M059J (cell line): ENCODE measurements at places on chromosomes 4 and X.

DNA sequence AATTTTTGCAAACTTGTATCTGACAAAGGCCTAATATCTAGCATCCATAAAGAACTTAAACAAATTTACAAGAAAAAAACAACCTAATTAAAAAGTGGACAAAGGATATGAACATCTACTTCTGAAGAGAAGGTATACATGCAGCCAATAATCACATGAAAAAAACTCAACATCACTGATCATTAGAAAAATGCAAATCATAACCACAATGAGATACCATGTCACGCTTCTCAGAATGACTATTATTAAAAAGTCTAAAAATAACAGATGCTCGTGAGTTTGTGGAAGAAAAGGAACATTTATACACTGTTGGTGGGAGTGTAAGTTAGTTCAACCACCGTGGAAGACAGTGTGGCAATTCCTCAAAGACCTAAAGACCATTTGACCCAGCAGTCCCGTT, 24.0 kb downstream of the CEP44 start:
- no peak for DNase-seq

DNA sequence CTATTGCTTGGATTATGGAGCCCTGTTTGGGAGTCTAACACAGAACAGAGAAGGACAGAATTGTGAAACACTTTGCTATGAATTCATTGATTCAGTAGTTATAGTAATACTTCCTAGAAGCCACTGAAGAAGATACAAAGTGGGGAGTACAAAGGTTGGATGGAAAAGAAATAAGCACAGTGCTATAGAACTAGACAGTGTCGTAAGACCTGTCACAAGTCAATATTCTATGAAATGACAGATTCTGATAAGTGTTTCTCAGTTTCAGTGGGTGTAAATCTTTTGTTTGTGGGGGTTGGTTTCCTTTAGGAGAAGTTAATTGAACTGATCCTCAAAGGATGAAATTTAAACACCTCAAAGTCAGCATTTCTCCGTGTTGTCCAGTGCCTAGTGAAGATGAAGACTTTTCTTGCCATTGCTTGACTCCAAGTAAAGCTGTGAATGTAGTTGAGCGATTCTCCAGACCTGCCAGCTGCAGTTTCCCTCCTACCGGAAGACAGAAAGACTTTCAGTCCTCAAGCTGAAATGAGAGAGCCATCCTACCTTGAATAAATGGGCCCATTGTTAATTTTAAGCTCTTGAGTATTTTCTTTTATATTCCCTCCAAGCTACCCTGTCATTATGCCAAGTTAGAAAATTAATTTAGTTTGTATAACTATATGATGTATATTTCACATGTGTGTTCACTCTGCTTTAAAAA, 7.9 kb downstream of the PDLIM5 start:
- no peak for DNase-seq

DNA sequence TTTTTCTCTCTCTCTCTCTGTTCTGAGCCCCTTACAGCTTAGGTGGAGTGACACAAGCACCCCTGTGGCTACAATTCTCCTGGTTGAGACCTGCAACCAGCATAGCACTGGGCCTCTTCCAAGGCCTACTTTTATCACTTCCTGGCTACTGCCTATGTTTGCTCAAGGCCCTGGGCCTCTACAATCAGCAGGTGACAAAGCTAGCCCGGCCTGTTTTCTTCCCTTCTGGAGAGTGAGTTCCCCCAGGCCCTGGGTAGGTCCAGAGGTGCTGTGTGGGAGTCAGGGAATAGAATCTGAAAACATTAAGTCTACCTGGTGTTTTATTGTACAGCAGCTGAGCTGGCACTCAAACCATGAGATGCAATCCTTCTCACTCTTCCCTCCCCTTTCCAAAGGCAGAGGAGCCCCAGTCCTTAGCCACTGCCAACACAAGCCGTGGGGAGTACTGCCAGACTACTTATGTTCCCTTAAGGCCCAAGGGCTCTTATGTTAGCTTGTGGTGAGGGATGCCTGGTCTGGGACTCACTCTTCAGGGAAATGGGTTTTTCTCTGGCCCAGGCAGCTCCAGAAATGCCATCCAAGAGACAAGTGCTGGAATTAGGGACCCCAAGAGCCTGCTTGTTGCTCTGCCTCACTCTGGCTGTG, 23.8 kb upstream of the MAGEC3 start:
- DNase-seq = no peak

- DNase-seq = no peak
These were observed 121.9 kb downstream of the KIT start for GRCh38 chr4:54779476-54780148.

- DNase-seq = peak; percentile 91
These were observed 6.0 kb upstream of the WDR13 start for GRCh38 chrX:48591255-48591791.

GRCh38 chrX:20046223-20046622, 55.4 kb upstream of the BCLAF3 start:
- DNase-seq = no peak

DNA sequence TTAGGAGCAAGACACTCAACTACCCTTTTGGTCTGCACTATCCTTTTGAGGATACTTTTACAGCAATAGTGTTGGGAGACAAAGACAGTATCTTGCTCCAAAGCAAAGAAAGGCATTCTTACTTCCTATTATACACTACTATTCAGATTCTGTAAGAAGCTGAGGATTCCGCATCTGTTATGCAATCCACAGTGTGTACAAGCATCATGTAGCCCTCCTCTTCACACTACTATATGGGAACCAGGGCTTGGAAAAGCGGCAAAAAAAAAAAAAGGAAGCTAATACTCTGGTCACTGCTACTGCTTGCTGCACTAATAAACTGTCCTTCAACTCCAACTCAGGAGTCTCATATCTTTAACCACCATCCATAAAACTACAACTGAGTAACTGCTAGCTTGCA, 59.1 kb downstream of the FBXW7 start:
- no peak for DNase-seq
